CD4-positive, alpha-beta T cell treated with Interleukin-4 for 1 hour (primary cell): ENCODE measurements at places on chromosomes 11 and 22.

GRCh38 chr22:19591568-19591967 lies 67.4 kb upstream of the CLDN5 start:
- DNase-seq: no peak

DNA sequence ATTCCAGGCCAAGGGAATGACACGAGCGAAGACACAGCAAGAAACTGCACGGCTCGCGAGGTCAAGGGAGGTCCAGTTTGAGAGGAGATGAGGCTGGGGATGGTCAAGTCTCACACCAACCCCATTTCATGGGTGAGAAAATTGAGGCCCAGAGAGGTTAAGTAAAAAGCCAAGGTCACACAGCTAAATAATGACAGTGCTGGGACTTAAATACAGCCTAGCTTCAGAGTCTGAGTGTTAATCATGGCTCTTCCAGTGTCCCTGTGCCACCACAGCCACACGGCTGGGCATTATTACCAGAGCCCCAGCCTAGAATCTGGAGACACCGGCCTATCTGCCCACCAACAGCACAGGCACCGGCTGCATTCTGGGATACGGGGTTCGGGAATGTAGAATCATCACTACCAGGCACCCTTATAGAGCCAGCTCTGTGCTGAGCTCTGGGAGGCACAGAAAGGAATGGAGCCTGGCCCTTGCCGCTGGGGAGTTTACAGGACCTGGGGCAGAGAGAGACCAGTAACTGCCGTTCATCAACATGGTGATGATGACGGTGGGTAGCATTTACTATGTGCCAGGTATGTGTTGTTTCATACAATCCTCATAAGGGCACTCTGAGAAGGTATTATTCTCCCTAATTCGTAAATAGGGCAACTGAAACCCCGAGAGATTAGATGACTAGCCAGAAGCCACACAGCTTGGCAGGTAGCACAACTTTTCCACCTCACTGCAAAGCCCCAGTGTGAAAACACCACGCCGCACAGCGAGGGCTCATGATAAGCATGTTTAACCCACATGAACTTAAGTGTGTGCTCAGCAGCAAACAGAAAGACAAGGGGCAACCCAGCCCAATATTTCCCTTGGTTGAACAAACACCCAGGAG lies 51.8 kb downstream of the CD6 start:
- peak; percentile 74 for DNase-seq

DNA sequence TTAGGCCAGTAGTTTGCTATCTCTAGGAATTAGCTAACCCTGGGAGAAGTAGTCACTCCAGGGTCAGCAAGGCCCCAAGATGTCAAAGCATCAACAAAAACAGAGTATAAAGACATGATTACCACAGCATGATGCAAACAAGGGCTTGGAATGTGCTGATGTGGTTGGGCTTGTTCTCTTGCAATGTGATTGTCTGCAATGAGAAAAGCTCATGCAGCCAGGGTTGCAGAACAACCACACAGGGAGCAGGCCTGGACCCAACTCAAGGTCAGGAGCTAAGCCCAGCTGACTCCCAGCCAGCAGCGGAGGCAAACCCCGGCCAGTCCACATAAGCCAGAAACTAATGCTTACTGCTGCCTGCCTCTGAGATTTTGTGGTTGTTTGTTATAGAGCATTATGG lies 132.4 kb upstream of the ZC3H12C start:
- DNase-seq: no peak

DNA sequence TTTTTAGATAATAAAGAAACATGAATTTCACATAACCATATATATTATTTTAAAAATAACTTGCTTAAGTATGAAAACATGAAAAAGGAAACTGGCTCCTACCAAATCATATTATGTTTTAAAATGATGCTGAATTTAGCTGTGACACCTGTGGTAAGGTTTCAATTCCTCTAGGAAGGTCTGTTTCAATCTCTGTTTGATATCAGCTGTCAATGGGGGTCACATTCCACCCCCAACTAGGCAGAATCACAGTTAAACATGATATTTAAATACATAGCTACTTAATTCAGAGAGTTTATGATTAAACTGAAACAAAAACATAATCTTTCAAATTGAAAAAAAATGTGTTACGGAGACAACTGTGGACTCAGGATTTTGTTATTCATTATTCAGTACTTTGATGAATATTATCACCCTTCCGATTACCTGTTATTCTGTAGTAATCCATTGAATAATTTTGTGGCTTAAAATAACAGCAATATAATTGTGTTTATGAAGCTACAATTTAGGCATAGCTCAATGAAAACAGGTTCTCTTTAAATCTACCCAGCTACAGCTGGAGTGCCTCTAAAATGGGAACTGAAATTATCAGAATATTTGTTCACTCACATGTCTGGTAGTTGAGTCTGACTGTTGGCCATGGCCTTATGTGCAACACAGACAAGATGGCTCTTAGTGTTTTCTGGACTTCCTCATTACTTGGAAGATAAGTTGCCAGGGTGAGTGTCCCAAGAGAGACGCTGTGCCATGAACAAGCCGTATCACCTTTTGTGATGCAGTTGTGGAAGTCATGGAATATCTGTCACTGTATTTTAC lies 244.6 kb upstream of the ANO3 start:
- DNase-seq: peak; percentile 18

- no peak for DNase-seq
Observed at GRCh38 chr11:90218606-90219005, 4.2 kb downstream of the CHORDC1 start.

GRCh38 chr11:102390667-102391465 lies 43.9 kb downstream of the BIRC2 start:
- DNase-seq: peak; percentile 74

GRCh38 chr11:130126516-130126915 lies 33.1 kb upstream of the ST14 start:
- no peak for DNase-seq

GRCh38 chr22:21082248-21082647 lies 36.5 kb downstream of the LRRC74B start:
- no peak for DNase-seq

GRCh38 chr11:37630866-37631265 lies 1032.8 kb upstream of the RAG2 start:
- DNase-seq: no peak

- DNase-seq: no peak
Observed at GRCh38 chr11:39589391-39589790, 1870.1 kb downstream of the LRRC4C start.
